Natural killer cell (primary cell): ENCODE measurements at places on chromosomes 7 and 10. TPM values are rescaled to one million over a fixed set of nuclear protein-coding genes. Genes with fewer than 3 reads are reported as not detected.

GRCh38 chr7:16795624-16796023, 9.2 kb downstream of the AGR2 start:
- H3K27ac ChIP-seq: no peak overlapping the region
- no peak for DNase-seq
- no peak overlapping the region for H3K4me3 ChIP-seq

GRCh38 chr10:16519908-16520861, 1.5 kb downstream of the C1QL3 start:
- no peak overlapping the region for H3K27ac ChIP-seq
- DNase-seq: no peak
- H3K27me3 ChIP-seq: peaks cover 21% of the 10 kb centered on the region
- H3K4me1 ChIP-seq: peaks cover 15% of the 10 kb centered on the region
- no peak overlapping the region for H3K4me3 ChIP-seq
- H3K36me3 ChIP-seq: no peaks in the 10 kb centered on the region

DNA sequence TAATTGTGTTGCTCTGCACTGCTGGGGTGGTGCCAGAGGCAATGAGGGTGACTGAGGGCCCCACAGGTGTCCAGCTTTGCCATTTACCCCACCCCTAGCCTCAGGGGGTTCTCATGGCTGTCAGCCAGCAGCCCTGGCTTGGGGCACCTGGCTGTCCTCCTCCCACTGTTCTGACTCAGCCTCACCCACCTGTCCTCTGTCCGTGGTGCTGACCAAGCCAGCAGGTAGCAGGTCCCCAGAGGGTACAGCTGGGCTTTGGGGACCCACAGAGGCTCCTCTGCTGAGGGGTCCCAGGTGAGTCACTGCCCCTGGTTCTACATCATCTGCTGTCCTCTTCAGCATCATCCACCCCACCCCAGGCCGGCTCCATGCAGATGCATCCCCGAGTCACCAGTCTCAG, 32.2 kb upstream of the ZNF716 start:
- H3K4me1 ChIP-seq: no peaks in the 10 kb centered on the region
- DNase-seq: no peak

- no peak overlapping the region for H3K27ac ChIP-seq
- H3K4me3 ChIP-seq: no peak overlapping the region
- H3K36me3 ChIP-seq: no peaks in the 10 kb centered on the region
- H3K27me3 ChIP-seq: no peaks in the 10 kb centered on the region
- no peaks in the 10 kb centered on the region for H3K4me1 ChIP-seq
Observed at GRCh38 chr10:52469970-52470705, 156.1 kb downstream of the DKK1 start.

DNA sequence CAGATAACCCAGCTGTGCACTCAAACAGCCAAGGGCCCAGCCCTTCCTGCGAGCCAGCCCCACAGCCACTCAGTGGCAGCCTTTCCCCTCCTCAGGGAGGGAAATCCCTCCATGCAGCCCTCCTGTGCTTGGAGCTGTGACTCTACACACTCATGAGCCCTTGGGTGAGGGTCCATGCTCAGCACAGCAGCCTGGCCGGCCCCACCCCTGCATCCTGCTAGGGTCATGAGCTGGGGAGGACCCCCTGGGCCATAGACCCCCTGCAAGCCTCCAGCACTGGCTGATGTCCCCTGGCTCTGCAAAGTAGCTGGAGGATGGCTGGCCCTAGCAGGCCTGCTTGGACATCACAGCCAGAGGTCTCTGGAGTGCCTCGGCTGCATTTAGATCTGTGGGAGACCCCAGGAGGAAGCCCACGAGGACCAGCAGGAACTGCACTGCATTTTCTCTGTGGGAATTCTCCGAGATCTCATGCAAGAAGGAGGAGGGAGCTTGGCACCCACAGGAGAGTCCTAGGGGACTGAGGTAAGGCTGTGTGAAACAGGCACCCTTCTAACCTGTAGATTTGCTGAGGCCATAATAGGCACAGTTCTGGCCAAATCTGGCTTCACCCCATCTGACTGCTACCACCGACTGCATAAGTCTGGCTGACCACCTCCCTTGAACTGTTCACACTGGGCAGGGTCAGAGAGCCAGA, 17.4 kb downstream of the TMEM273 start:
- DNase-seq: no peak
- H3K4me1 ChIP-seq: peaks cover 59% of the 10 kb centered on the region
- no peak overlapping the region for H3K4me3 ChIP-seq
- no peak overlapping the region for H3K27ac ChIP-seq

- no peaks in the 10 kb centered on the region for H3K27me3 ChIP-seq
- H3K27ac ChIP-seq: no peak overlapping the region
- no peak overlapping the region for H3K4me3 ChIP-seq
- no peaks in the 10 kb centered on the region for H3K36me3 ChIP-seq
- no peaks in the 10 kb centered on the region for H3K4me1 ChIP-seq
Observed at GRCh38 chr7:83060218-83060617, 102.5 kb downstream of the PCLO start.

DNA sequence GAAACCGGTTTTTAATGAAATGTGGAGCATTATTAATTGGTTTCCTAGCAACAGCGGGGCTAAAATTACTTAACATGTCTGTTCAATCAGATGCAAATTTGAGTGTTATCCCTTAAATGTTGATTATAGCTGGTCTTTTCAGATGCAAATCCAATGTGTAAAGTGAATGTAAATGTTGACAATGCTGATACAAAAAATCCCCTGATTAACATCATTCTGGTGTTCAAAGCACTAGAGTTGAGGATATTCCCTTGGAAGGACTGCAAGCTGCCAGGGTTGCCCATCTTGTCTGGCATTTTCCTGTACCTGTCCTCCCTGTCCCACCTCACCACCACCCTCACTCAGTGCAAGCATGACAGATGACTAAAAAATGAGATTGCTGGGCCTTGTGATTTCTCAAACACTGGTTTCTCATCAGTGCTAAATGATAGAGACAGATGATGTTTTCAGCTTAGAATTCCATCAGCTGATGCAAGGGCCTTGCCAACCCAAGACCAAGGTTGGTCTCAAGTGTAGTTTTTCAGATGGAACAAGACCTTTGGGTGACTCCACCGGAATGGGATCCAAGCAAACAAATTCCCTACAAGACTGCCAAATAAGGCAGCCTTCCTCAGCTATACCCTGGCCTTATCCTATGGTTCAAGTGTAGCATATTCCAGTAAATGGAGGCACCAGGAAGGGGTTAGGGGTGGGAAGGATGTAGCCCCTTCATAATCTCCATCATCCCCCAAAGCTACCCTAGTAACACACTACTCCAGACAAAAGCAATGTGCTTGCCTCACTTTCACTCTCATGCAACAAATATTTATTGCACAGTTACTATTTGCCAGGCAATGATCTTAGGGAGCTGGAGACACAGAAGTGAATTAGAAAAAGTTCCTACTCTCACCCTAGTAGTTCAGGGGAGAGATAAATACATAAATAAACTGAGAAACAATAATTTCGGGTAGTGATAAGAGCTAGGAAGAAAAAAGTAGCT, 54.9 kb downstream of the JAZF1 start:
- no peak overlapping the region for H3K4me3 ChIP-seq
- peaks cover 27% of the 10 kb centered on the region for H3K4me1 ChIP-seq
- no peaks in the 10 kb centered on the region for H3K36me3 ChIP-seq
- DNase-seq: no peak

DNA sequence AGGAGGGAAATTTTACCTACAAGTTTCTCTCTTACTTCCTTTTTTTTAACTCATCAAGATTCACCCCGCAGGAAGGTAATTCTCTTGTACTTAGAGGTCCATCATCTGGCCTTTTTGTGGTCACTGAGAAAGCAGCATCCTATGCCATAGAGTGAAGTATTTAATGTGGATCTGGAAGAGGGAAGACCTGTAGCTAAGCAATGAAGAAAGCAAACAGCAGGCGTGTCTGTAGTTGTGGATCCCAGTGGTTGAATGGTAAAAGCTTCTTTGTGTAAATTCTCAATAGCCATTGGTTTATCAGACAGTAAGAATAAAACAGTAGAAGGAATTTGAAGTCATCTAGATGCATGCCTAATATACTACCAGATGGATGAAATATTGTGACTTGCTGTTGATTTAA, 196.4 kb downstream of the ANKRD7 start:
- no peaks in the 10 kb centered on the region for H3K36me3 ChIP-seq
- no peak for DNase-seq
- H3K4me1 ChIP-seq: no peaks in the 10 kb centered on the region
- H3K27me3 ChIP-seq: no peaks in the 10 kb centered on the region

DNA sequence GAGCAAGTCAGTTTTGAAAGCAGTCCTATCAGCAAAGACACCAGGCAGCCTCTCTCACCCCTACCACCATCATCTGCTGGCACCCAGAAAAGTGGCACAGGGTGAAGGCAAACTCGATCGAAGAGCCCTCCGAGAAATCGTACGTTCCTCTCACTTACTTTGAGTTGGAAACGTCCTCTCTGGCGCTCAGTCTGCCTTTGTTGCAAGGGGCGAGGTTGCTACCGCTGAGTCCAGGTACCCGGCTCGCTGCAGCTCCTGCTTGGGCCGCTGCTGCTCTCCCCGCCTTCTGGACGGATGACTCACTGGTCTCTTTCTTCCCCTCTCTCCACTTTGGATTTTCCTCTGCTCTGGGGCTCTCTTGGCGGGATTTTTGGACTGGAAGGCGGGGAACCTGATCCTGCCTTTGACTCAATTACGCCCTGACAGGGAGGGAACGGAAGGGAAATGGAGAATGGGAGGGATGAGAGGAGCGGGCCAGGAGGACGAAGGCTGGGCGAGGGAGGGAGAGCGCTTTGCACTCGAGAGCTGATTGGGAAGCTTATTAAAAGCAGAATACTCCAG, at the start of gene PTN:
PTN (minus strand) TSS at position 453 of the 561 bp plus-strand sequence. CDS start 88,760 bp downstream, outside the sequence.
- no peak within 1 kb of the TSS for H3K27ac ChIP-seq
- H3K36me3 ChIP-seq: no peaks in the 10 kb centered on the region
- no peaks in the 10 kb centered on the region for H3K27me3 ChIP-seq
- DNase-seq: no peak

DNA sequence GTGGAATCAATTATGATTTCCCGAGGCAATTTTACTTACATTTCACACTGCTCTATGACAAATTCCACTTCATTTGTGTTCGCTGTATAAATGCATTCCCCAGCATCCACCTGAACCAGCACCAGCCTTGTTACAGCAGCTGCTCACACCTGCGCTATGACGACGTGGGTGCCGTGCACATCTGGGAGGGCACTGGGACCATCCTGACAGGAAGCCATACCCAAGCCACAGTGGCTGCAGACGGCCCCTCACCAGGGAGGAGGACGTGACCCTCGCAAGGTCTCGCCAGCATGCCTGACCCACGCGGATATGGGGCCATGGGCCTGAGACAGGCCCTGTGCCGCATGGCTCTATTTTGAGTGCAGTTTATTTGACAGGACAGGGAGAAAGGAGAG, 201.3 kb downstream of the MAD1L1 start:
- no peak overlapping the region for H3K4me3 ChIP-seq
- peaks cover 25% of the 10 kb centered on the region for H3K4me1 ChIP-seq
- no peak overlapping the region for H3K27ac ChIP-seq
- no peaks in the 10 kb centered on the region for H3K27me3 ChIP-seq
- DNase-seq: no peak

DNA sequence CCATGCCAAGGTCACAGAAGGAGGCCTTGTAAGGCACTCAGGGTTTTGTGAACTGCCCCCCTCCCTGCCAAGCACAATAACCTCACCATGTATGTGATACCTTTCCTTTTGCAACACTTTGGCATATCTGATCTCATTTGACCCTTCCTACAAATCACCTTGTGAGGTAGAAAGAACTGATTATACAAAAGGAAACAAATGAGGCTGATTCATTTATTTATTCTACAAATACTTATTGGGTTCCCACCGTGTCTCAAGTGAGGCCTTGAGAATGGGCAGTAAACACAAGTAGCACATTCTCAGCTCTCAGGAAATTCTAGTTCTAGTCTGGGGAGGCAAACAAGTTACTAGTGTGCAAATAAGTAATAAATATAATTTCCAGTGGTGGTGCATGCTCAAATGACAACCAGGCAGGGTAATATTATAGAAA, 19.6 kb downstream of the PLCE1 start:
- H3K4me1 ChIP-seq: no peaks in the 10 kb centered on the region
- H3K27me3 ChIP-seq: no peaks in the 10 kb centered on the region
- no peak overlapping the region for H3K4me3 ChIP-seq
- H3K36me3 ChIP-seq: no peaks in the 10 kb centered on the region
- DNase-seq: no peak
- H3K27ac ChIP-seq: no peak overlapping the region

DNA sequence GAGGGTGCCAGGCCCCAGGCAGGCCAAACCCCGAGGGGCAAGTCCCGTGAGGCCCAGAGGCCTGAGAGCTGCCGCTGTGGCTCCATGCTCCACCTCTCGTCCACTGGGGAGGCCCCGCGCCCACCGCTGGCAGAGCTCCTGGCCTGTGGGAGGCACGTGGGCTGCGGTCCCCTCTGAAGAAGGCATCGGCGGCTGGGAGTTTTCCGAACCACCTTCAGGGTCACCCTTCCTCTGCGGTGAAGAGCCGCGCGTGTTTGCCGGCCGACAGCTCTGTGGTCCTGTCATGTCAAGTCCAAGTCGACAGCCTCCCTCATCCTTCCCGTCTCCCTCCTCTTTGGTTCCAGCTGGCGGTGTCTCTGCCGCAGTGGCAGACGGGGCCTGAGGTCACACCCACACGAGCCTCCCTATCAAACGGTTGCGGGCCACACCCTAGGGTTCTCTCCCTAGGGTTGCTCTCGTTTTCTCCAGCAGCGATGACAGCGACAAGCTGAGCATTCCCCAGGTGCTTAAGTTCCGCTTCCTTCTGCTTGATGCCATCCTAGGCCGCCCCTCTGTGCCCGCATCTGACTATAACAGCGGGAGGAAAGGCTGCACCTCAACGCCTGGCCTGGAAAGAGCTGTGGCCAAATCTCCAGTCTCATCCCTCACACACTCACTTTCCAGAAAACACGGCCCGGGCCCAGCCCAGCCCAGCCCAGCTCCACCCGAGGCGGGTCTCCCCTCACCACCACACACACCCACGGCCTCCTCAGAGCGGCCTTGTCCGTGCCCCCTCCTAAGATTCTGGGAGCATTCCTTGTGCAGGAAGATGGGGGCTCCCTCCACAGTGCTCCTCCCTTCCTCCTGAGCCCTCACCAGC, 185.0 kb downstream of the ELFN1 start:
- H3K4me3 ChIP-seq: no peak overlapping the region
- no peaks in the 10 kb centered on the region for H3K36me3 ChIP-seq
- no peak overlapping the region for H3K27ac ChIP-seq
- DNase-seq: no peak

INHBA gene
- total RNA-seq: not detected

GIMAP6 gene
- total RNA-seq: 100 TPM

SP8 gene
- total RNA-seq: not detected

PON2 gene
- total RNA-seq: 26.6 TPM

NKX1-2 gene
- not detected for total RNA-seq

NUTM2D gene
- total RNA-seq: 3.1 TPM
